RCC 7860 (cell line): ENCODE measurements at places on chromosomes 12 and 14.
A peak's percentile ranks its signal among the peaks of the same experiment; 100 is the strongest.

DNA sequence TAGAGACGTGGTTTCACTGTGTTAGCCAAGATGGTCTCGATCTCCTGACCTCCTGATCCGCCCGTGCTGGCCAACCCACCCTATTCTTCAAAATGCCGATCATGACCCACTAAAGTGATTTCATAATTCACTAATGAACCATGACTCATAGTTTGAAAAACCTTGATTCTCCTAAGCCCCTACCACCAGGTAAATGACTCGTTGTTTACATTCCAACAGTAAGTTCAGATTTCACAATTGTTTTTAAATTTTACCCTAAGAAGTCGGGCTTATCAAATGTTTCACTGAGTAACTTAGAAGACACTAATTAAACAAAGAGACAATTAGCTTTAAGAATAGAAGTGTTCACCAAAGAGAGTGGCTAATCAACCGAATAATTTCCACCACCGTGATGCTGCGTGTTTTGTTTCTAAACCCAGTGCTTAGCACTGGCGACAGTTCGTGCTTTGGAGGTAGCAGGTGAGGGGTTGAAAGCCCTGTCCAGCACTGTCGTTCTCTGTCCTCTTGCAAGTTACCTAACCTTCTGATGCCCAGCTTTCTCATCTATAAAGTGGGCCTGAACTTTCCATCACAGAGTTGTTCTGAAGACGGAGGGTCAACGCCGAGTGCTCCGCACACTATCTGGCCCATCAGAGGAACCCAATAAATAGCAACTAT lies 136.5 kb downstream of the NTF3 start:
- DNase-seq = no peak

DNA sequence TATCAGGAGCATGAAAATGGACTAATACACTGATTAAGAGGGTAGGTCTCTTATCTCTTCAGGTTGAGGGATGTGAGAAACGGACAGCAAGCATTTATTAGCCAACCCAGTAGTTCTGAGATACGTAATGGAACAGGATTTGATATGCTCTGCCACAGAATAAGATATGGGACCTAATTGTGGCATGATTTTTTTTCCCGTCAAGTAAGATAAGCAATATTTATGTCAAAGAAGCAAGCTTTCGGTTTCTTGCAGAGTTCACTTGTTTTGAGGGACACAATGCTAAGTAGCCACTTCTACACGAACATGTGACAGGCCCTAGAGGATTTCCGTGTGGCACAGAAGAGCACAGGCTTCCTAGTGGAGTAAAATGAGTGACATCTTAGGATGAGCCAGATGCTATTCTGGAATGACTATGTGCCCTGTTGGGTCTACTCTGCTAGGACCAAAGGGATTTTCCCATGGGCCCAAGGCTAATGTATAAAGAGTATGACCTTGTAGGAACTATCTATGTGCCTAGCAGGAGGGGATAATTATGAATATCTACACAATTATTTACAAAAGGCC lies 57.9 kb downstream of the SLC38A1 start:
- DNase-seq = no peak

GRCh38 chr12:86264451-86265328 lies 8.5 kb upstream of the MGAT4C start:
- DNase-seq = no peak

GRCh38 chr12:82627799-82628198 lies 58.9 kb upstream of the TMTC2 start:
- peak; percentile 41 for DNase-seq

- no peak for DNase-seq
These were observed 69.4 kb upstream of the NUDT4 start for GRCh38 chr12:93308281-93308680.

DNA sequence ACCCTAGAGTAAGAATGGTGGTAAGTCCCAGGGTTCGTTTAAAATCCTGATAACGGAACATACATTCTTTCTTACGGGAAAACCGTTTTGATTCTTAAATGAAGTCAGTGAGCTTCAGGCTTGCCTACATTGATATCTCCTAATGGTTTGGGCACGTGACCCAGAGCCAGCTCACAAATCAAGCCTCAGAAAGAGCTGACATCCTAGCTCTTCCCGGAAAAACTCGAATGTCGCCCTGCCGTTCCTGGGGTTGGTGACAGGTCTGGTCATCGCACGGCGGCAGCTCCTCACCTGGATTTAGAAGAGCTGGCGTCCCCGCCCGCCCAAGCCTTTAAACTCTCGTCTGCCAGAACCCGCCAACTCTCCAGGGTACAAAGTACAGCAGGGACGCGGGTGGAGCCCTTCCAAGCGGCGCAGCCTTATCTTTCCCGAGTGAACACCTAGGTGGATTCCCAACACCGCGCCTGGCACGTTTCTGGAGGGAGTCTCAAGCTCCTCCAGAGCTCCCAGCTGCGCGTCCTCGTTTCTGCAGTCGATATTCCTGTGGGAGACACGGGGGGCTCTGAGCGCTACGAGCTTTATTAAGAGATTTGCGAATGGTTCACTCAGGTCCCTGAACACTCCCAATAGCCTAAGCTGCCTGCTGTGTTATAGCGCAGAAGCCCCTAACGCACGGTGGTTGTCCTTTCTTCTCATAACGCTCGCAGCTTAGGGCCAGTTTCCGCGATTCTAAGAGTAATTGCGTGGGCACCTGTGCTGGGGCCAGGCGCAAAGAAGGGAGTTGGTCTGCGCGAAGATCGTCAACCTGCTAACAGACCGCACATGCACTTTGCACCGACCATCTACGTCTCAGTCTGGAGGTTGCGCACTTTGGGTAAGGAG lies at the start of gene SSTR1:
Gene SSTR1 (plus strand): TSS at position 169 of the 882 bp plus-strand sequence. CDS start 1,486 bp downstream, outside the sequence.
- DNase-seq = no peak

DNA sequence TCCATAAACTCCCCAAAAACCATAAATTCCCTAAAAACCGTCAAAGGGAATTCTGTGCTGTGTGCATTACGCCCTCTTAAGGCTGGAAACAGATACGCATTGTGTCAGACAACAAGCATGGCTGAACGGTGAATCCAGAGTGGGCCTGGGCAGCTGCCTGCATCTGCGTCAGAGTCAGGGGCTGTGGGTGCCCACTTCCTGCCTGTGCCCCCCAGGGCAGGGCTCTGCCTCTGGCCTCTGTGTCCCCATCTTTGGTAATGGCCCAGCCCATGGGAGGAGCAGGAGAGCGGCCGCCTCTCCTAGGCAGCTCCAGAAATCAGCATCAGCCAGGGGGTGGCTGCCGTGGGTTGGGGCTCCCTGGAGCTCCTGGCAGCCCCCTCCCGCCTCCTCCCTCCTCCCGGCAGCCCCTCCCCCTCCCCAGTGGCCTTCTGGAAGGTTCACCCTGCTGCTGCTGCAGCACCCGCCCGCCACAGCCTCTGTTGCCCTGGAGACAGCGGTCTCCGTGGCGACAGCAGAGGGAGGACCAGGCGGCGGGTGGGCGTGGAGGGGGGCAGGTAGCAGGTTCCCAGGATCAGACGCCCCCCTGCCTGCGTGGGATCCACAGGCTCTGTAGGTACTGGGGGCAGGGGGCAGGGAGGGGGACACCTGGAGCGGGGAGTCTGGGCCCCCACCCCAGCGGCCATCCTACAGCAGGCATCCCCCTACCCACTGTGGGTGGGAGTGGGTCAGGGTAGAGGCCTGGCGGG lies 5.9 kb downstream of the MMP17 start:
- DNase-seq = no peak

GRCh38 chr12:90188857-90189256 lies 480.2 kb upstream of the ATP2B1 start:
- DNase-seq = no peak

DNA sequence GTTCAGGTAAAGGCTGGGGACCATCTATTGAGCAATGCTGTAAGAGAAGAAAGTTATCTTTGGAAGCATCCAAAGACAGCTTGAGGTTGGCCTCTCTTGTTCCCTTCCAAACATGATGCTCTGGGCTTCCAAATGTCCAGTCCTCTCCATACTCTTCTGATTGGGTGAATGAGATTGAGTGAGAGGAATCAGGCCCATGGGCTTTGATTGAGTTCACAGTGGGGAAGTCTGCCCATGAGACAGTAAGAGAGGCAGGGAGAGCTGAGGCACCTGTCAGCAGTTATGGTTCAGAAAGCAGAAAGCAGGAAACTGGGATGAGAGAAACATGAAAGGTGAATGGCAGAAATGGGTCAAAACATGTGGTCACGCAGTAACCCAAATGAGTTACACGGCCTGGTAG lies 1006.9 kb downstream of the VRK1 start:
- no peak for DNase-seq

GRCh38 chr14:79661752-79662151 lies 549.6 kb downstream of the DIO2 start:
- no peak for DNase-seq

- no peak for DNase-seq
These were observed 41.4 kb downstream of the CLIP1 start for GRCh38 chr12:122381021-122381420.

DNA sequence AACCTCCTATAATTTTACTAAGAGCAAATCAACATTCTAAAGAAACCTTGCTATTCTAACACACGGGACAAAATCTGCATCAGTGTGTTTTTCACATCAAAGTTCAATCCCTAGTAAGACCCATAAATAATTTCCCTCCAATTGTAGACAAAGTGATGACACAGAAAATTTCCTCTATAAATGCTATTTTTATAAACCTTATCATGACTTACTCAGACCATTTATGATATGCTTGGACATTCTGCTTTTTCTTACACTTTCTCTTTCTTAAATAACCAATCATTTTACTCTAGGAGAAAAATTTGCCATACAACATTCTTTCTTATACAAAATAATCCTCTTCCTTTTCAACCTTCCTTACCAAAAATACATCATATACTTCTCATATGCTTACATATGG lies 67.0 kb downstream of the SDR9C7 start:
- no peak for DNase-seq

GRCh38 chr12:104538891-104539462 lies 82.2 kb downstream of the CHST11 start:
- DNase-seq = no peak

GRCh38 chr12:32983968-32984367 lies 87.4 kb upstream of the PKP2 start:
- DNase-seq = no peak

DNA sequence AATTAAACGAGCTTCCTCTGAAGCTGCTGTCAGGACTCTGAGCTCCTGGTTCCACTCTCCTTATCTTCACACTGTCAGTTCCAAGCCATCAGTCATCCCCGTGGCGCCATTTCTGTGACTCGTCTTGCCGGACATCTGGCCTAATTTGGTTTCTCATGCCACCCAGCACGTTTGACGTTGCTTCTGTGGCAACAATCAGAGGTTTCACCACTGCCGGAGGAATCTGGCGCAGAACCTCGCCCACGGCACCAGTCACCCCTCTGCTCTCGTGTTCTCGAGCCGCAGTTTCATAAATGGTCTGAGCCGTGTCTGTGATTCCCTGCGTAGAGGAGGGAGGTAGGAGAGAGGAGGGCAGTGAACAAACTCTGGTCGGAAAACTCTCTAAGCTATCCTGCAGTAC lies 29.7 kb downstream of the BDKRB1 start:
- no peak for DNase-seq

DNA sequence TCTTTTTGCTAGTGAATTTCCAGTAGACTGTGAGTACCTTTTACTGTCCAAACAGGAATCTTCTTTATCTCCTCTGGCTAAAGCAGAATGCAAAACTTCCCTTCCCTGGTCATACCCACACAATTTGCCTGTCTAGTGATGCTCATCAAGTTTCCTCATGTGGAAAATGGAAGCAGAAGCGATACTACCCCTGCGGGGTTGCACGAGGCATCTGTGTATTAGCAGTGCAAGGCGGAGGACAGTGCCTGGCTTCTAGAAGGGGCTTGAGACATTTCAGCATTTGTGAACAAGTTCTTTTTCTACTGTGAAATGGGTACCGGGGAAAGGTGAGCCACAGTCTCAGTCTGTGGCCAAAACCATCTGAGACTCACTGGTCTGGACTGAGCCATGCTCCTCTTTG lies 340.9 kb downstream of the AACS start:
- DNase-seq = no peak

DNA sequence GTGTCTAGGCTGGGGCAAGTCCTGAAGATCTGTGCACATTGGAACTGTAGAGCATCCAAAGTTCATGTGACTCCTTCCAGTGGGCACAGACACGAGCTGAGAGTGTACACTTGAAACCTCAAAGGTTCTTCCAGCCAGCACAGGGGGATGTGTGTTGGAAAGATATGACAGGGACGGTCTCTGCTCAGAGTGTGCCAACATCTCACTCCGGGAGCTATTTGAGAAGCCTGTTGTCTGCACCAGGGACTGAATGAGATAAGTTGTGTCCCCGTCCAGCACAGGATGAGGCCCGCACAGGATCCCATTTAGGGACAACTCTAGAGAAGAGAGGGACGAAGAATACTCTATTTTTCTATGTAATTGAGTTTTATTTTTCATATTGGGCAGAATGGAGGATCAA lies 136.3 kb downstream of the SNAPC1 start:
- no peak for DNase-seq

DNA sequence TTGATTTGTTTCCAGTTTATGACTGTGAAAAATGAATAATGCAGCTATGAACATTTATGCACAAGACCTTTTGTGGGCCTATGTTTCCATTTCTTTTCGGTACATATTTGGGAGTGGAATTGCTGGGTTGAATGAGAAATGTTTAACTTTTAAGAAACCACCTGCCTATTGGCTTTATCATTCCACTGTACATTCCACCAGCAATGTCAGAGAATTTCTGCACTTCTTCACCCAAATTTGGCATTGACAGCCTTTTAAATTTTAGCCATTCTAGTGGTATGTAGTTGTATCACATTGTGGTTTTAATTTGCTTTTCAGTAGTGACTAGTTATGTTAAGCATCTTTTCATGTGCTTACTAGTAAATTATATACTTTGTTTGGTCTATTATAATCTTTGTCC lies 317.0 kb upstream of the TMTC1 start:
- no peak for DNase-seq

DNA sequence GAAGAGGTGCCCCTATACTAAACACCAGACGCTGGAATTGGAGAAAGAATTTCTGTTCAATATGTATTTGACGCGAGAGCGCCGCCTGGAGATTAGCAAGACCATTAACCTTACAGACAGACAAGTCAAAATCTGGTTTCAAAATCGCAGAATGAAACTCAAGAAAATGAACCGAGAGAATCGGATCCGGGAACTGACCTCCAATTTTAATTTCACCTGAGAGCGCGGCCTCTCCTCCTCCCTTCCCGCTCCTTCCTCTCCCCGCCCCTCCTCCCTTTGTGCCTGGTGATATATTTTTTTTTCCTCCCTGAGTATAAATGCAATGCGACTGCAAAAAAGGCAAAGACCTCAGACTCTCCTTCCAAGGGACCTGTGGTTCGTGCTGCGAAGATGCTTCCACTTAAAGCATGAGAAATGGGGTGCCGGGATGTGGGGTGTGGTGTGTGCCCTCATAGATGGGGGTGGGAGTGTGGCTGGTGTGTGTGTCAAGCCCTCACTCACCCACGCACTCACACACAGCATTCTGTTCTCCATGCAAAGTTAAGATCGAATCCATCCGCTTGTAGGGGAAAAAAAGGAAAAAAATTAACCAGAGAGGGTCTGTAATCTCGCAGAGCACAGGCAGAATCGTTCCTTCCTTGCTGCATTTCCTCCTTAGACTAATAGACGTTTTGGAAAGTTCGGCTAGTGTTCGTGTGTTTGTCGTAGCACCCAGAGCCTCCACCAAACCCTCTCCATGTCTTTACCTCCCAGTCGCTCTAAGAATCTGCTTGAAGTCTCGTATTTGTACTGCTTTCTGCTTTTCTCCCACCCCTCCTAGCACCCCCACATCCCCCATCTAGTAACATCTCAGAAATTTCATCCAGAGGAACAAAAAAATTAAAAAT lies 4.5 kb downstream of the HOXC10 start:
- no peak for DNase-seq

- DNase-seq = no peak
These were observed 528.9 kb downstream of the TMEM121 start for GRCh38 chr14:106055289-106055688.
